ENCODE measurements at places on chromosomes 6 and 20.

- ATAC-seq, result peak; percentile 82
These were observed 17.6 kb upstream of the TM9SF4 start for GRCh38 chr20:32091888-32092346.

DNA sequence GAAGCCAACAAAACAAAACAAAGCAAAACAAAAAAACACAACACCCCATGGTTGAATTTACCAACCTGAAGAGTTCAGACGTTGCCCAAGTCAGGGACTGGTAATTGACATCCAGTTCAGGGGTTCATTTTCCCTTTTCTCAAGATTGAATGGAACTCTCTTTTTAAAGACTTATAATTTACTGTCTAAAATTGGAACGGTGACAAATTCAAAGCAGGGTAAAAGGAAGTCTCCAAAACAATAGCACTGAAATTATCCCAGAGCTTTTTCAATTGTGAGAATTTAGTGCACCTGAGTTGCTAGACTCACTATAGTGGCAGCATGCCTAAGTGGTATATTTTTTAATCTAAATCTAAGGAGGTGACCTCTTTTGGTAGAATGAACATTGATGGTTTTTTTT is 90.9 kb upstream of the PREP start:
- ATAC-seq, result no peak

DNA sequence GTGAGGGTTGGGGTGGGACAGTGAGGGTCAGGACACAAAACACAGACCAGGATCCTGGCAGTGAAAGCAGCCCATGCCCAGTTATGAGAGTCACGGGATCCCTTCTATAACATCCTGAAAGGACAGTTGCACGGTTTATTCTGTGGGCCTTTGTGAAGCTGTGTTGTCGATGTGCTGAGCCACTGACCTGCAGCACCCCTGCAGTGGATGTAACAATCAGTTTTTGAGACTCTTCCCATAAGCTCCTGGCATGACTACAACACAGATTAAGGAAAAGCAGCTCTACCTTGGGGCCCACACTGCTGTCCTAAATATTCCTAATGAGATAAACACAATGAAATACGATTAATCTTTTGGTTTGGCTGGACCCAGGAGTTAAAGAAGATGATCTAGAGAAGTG is 3.7 kb downstream of the PYGB start:
- ATAC-seq, result no peak

DNA sequence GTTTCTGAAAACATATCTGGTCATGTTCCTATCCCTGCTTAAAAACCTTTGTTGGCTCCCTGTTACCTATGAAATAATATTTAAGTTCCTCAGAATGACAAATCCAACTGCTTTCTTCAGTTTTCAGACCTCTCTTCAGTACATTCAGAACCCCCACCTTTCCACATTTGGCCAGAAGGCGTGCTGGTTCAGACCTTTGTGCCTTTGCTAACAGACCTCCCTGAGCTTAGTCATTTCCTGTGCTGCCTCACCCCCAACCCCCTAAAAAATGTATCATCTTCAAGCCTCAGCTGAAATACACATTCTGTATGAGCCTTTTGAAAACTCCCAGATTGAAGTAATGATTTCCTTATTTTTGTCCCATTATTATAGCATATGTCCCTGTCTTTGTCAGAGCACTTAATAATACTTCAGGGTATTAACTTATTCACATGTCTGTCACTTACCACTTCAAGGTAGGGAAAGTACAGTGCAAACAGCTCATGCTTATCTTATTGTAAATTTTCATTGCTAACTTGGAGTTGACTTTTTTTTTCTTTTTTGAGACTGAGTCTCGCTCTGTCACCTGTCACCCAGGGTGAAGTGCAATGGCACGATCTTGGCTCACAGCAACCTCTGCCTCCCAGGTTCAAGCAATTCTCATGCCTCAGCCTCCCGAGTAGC is 19.7 kb downstream of the FAM217A start:
- ATAC-seq, result no peak

DNA sequence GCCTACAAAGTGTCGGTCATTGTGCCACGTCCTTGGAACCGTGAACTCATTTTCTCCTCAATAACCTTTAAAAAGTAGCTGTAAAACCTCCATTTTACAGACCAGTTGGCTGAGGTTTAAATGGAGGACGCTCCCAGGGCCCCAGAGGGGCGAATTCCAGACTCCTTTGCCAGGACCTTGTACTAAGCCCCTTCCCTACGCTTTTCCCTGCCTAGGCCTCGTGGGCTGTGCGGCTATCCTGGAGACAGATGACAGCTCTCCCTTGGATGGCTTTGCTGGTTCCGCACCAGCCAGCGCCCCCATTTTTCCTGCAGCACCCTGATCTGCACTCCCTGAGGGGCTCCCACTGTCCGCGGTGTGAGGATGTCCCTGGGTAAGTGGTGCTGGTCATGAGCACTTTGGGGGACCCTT is 12.1 kb upstream of the SNHG17 start:
- peak; percentile 3 for ATAC-seq

DNA sequence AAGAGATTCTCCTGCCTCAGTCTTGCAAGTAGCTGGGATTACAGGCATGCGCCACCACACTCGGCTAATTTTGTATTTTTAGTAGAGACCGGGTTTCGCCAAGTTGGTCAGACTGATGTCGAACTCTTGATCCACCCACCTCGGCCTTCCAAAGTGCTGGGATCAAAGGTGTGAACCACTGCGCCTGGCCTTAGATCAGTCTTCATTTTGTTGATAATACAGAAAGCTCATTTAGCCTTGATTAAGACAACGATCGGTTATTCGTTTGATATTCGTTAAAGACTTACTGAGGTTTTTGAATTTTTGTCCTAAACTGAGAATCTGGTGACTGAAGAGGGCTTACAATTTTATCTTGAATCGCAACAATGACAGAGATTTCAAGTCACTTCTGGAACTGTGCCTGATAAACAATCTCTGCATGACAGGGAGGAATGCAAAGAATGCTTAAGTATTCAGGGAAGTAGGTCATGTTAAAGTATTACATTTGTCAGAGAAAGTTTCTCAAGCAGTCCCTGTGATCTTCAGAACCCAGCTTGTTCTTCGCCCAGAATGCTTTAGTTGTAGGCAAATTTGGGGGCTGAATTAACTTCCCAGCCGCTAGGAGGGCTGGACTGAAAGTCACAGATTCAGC is 14.8 kb downstream of the AKAP12 start:
- ATAC-seq, result no peak

DNA sequence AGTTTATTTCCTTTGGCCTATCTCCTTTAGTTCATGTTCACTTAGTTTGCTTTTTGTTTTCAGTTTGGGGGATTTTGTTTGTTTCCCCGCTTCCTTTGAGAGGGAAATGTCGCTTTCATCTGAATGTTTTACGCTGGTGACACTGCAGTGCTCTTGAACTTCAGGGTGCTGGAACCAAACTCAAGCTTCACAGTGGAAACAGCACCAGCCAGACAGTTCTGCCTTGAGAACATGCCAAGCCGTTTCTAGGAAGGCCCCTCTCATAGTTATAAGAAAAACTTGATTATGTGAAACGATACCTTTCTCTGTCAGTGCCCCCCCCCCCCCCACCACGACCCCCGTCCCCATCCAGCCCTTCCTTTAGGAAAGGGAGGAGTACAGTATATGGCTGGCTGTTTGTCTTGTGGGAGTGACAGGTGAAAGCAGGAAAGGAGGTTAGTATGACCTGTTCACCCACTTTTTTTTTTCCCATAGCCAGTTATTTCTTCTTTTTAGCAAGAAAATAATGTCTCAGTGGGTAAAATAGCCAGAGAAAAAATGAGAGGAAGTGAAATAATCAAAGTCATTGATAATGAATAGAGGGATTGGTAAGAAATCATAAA is 130.1 kb downstream of the LRRC1 start:
- ATAC-seq, result no peak

- peak; percentile 53 for ATAC-seq
These were observed 1.0 kb upstream of the DUSP22 start for GRCh38 chr6:291204-291696.

GRCh38 chr6:142485256-142485655 is 183.4 kb downstream of the ADGRG6 start:
- no peak for ATAC-seq

DNA sequence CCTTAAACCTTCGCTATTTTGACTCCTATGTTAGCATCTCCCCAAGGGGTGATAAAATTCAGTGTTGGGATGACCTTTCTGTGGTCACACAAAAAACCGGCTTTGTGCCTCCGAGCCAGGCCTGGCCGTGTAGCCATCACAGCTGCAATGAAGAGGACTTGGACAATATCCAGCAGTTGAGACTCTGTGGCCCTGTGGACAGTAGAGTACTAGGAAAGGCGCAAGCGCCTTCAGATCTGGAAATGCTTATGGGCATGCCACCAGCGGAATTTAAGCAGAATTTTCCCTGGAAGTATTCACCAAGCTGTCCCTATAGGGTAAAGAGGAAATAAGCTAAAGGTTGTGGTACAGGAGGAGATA is 63.3 kb upstream of the SLC2A12 start:
- ATAC-seq, result no peak

- ATAC-seq, result no peak
These were observed 112.8 kb upstream of the INSM1 start for GRCh38 chr20:20255099-20255498.

GRCh38 chr20:22460803-22461202 is 123.6 kb downstream of the FOXA2 start:
- no peak for ATAC-seq

GRCh38 chr6:44667668-44668390 is 280.3 kb downstream of the CDC5L start:
- ATAC-seq, result no peak

- ATAC-seq, result no peak
These were observed 837 bp upstream of the MAD2L1BP start for GRCh38 chr6:43634702-43635303.

GRCh38 chr6:47836046-47836445 is 54.2 kb downstream of the OPN5 start:
- no peak for ATAC-seq

DNA sequence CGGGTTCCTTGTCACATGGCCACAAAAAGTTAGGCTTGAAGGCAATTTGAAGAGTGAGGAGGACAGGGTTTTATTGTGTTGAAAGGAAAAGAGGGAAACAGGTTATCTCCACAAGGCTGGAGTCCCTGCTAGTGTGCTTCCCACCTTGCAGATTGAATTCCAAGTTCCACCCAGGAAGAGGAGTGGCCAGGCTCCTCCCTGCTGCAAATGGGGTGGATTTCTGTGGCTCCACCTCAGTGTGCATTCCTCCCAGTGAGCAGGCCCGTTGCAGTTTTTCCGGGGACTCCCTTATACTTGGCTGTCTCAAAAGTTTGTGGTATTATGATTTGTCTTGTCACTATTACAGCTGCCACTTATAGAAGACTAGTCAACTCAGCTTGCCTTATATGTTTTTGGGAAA is 281.8 kb upstream of the PLCB4 start:
- ATAC-seq, result no peak

DNA sequence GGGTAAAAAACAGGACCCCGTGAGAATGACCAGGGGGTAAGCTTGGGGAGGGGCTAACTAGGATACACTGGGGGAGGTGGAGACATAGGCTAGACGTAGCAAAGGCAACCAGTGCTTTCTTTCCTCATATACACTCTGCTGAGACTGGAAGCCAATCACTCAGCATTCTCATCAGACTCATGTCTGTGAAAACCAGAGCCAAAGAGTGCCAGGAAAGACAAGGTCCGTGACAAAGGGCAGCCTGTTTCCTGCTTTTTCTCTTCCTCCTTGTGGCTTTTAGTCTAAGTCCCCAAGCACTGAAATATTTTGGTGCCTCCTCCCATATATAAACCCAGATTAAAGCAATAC is 97.9 kb upstream of the NEDD9 start:
- ATAC-seq, result peak; percentile 35

GRCh38 chr6:158808442-158808833 is 10.7 kb downstream of the EZR start:
- ATAC-seq, result peak; percentile 36

DNA sequence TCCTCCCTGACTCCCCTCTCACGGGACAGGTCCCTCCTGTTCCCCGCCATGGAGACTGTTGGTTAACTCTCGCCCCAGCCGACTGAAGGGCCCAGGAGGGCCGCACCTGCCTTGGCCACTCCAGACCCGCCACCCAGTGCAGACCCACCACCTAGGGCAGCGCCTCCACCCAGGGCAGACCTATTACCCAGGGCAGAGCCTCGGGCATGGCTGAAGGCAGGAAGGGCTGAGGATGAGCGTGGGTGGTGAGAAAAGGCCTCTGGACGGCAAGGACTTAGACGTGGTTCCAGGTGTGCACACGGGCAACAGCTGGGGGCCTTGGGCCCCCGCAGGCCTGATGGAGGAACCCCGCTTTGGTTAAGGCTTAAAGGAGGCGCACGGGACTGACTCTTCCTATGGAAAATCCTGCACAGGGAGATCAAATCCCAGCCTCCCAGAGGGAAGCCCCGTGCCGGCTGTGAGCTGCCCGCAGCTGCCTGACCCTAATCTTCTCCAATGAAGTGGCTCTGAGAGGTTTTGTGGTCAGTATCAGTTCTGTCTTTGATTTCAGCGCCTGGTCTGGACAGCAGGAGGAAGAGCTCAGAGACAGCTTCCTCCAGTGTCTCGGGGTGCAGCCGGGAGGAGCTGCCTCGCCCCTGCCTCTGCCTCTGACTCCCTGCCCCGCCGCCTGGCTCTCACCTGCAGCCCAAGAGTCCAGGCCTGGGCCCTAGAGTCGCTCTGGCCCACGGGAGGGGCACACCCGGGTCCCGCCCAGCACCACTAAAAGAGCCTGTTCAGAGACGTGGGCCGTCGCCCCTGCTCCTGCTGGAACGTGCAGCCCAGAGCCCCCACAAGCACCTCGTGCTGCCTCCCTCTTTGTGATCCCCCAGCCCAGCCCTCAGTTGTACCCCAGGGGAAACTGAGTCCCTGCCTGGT is 12.1 kb upstream of the CHRNA4 start:
- ATAC-seq, result no peak

DNA sequence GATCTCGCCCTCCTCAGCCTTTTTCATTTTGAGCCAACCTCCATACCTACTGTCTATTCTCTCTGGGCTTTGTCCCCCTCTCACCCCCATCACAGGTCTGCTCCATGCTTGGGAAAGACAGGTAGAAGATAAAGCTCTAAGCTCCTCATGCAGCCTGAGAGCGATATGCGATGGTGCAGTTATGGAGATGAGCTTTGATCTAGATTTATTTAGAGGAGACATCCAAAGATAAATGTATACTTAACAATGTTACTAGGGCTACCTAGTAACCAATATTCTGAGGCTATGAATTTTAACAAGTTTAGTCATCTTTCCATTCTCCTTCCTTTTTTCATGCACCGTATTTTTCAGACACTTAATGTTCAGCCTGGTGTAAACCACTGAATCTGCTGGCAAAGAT is 95.3 kb downstream of the TRDN start:
- ATAC-seq, result no peak

DNA sequence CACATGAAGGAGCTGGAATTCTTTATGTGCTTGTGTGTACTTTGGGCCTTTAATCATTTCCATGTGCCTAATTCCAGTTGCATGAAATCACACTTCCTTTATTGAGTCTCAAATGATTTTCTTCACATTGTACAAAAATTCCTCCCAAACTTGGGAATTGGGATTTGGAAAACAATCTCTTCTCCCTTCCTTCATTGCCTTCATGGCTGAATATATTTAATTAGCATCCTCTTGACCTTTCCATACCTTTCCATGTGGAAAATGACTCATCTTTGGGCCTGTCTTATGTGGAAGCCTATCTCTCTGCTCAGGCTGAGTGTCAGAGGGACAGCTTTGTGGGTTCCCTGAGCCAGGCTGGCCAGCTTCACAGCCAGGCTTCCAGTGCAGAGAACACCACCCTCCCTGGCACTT is 33.0 kb upstream of the CDH4 start:
- ATAC-seq, result no peak

GRCh38 chr6:14123386-14124111 is 6.0 kb downstream of the CD83 start:
- no peak for ATAC-seq

Data from esophagus mucosa (tissue), 1 donor.